Progenitor cell of endocrine pancreas (in vitro differentiated cells): ENCODE measurements at places on chromosomes 4 and X. TPM values are rescaled to one million over a fixed set of nuclear protein-coding genes. Genes with fewer than 3 reads are reported as not detected.

The DTHD1 gene
- 0.12 and 0.29 TPM in 2 replicates for total RNA-seq

The SYTL5 gene
- total RNA-seq, result 8.8 and 9.7 TPM in 2 replicates

The ZFP92 gene
- 0.38 TPM in 2 replicates for total RNA-seq

The SPATA4 gene
- total RNA-seq, result 0.33 and 0.93 TPM in 2 replicates

The SSX3 gene
- not detected in 2 replicates for total RNA-seq

The UGT2B10 gene
- not detected in 2 replicates for total RNA-seq

The TCEANC gene
- total RNA-seq, result 3.0 and 4.1 TPM in 2 replicates

The DAPP1 gene
- 0.12 TPM in 1 of 2 replicates, not detected in the other for total RNA-seq

The ACE2 gene
- 0.09 and 0.67 TPM in 2 replicates for total RNA-seq

- DNase-seq, result no peak
- H3K27me3 ChIP-seq, result no peaks in the 10 kb centered on the region
- H3K36me3 ChIP-seq, result no peaks in the 10 kb centered on the region
These were observed 278.3 kb downstream of the PCDH18 start for GRCh38 chr4:137253949-137254348.

GRCh38 chr4:24659241-24659961 is 75.0 kb upstream of the DHX15 start:
- no peak overlapping the region for H3K4me3 ChIP-seq
- H3K27ac ChIP-seq, result peak overlapping the region; percentile 8
- no peaks in the 10 kb centered on the region for H3K27me3 ChIP-seq

- H3K36me3 ChIP-seq, result peaks cover 16% of the 10 kb centered on the region
- H3K27ac ChIP-seq, result no peak overlapping the region
- no peak for DNase-seq
- H3K27me3 ChIP-seq, result no peaks in the 10 kb centered on the region
These were observed 4.0 kb downstream of the TMEM164 start for GRCh38 chrX:110006821-110007375.

GRCh38 chr4:19298998-19299397 is 952.7 kb upstream of the SLIT2 start:
- H3K27me3 ChIP-seq, result no peaks in the 10 kb centered on the region
- no peak overlapping the region for H3K27ac ChIP-seq
- DNase-seq, result no peak
- peaks cover 14% of the 10 kb centered on the region for H3K4me1 ChIP-seq

DNA sequence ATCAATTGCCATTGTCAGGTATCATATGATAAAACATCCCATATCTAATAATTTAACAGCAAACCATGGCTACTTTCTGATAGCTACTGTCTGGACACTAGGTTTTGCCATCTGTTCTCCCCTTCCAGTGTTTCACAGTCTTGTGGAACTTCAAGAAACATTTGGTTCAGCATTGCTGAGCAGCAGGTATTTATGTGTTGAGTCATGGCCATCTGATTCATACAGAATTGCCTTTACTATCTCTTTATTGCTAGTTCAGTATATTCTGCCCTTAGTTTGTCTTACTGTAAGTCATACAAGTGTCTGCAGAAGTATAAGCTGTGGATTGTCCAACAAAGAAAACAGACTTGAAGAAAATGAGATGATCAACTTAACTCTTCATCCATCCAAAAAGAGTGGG is 7.0 kb downstream of the NPY5R start:
- peaks cover 4% of the 10 kb centered on the region for H3K4me1 ChIP-seq
- peaks cover 10% of the 10 kb centered on the region for H3K27me3 ChIP-seq
- no peak overlapping the region for H3K4me3 ChIP-seq
- peaks cover 1% of the 10 kb centered on the region for H3K36me3 ChIP-seq
- H3K27ac ChIP-seq, result no peak overlapping the region

DNA sequence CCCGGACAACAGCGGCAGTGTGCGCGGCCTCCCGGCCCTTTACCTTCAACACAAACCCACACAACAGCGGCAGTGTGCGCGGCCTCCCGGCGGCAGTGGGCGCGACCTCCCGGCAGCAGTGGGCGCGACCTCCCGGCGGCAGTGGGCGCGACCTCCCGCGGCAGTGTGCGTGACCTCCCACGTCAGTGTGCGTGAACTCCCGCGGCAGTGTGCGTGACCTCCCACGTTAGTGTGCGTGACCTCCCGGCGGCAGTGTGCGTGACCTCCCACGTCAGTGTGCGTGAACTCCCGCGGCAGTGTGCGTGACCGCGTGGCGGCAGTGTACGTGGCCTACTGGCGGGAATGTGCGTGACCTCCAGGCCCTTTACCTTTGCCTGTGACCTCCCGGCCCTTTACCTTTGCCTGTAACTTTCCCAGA is 576.6 kb upstream of the FRG1 start:
- H3K4me1 ChIP-seq, result no peaks in the 10 kb centered on the region
- no peaks in the 10 kb centered on the region for H3K36me3 ChIP-seq
- no peaks in the 10 kb centered on the region for H3K27me3 ChIP-seq
- no peak overlapping the region for H3K27ac ChIP-seq
- no peak for DNase-seq
- H3K4me3 ChIP-seq, result no peak overlapping the region
